ENCODE measurements at places on chromosomes 12 and 14.
A peak's percentile ranks its signal among the peaks of the same experiment; 100 is the strongest.

DNA sequence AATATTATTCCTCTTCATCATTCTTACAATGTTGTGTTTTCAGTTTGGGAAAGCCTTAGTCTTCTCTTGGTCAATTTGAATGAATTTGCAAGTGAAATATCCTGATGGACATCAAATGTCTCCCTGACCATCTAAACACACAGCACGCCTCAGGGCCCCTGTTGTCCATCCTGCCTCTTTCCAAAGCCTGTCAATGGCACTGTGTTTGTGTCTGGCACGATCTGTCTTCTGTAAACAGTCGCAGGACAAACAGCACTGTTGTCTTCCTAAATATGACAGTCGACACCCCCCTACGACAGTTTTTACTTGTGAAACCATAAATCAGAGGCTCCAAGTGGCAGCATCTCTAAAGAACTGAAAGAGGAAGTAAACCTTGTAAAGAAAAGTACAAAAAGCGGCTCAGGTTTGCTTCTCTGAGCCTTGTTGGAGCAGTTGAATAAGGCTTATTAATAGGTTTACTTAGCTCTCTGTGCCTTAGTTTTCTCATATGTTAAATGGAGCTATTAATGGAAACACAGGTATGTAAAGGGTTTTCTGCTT, 285.8 kb downstream of the NRXN3 start:
- DNase-seq = no peak

- DNase-seq = no peak
These were observed 67.7 kb upstream of the ZDHHC17 start for GRCh38 chr12:76696186-76696585.

DNA sequence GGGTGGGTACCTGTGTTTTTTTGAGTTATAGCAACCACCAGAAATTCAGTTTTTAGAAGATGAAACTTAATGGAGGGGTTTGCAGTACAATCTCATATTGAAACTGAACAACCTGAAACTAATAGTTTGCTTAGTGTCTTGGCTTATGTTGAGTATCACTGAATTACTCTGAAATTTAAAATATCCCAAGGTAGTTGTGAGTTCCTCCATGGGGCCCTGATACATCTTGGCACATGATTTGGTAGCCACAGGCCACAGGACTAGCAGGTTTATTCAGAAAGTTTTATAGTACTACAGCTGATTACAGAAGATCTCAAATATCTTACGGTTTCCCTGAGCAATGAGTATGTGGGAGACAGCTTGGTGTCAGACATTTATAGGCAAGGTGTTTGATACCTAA, 10.4 kb downstream of the PTGES3 start:
- DNase-seq = no peak

GRCh38 chr12:18752947-18753346, 15.0 kb downstream of the CAPZA3 start:
- DNase-seq = no peak

DNA sequence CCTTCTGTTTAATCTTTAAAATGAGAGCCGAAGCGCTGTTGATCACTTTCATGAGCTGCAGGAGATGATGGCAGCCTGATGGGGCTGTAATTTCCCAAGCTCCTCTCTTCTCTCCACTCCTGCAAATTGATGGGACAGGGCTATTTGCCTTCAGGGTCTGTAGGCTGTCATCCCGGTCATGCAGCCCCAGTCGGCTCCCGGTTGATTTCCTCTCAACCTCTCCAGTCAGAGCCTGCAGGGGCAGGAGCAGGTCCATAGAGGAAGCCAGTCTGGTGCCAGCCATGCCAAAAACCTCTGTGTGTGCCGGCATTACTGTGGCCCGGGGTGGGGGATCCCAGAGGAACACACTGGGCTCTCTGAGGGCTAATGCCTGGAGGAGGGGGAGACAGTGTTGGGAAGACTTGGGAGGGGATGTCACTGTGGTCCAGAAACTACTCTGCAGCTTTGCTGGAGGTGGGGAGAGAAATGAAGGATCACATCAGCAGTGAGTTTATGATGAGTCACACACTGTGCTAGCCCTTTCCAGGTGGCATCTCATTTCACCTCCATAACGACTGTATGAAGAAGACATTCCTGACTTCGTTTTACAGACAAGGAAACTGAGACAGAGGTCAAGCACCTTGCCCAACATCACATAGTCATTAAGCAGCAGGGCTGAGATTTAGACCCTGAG, 46.5 kb upstream of the PRIMA1 start:
- no peak for DNase-seq

GRCh38 chr12:123713398-123713797, 1.2 kb downstream of the ATP6V0A2 start:
- DNase-seq = no peak

GRCh38 chr14:59538936-59539335, 37.7 kb downstream of the CCDC175 start:
- no peak for DNase-seq

DNA sequence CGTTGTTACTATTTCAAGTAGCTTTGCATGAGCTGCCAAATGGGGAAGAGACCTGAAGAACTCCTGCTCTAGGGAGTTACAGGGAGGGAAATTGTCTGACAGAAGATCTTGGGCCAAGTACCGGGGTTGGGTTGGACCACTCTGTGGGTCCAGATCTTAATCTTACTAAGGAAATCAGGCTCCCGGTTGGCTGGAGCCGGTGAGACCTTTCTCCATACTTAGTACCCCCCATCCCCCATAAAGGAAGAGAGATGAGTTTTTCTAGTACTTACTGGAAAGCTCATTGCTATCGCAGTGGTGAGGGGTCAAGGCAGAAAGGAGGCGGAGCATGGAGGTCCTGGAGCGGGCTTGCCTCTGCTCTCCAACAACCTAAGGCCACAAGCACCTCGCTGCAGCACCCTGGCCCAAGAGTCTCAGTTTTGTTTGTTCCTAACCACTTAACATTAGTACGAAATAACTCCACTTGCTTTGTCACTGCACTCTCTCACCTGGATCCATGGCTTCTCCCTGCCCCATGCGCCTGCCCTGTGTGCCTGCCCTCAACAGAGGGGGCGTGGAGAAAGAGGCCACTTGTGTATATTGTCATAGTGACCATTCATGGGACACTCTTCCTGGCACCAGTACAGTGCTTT, 6.8 kb upstream of the UNC119B start:
- no peak for DNase-seq

GRCh38 chr12:15494329-15495046, 172.2 kb downstream of the PTPRO start:
- DNase-seq = no peak

DNA sequence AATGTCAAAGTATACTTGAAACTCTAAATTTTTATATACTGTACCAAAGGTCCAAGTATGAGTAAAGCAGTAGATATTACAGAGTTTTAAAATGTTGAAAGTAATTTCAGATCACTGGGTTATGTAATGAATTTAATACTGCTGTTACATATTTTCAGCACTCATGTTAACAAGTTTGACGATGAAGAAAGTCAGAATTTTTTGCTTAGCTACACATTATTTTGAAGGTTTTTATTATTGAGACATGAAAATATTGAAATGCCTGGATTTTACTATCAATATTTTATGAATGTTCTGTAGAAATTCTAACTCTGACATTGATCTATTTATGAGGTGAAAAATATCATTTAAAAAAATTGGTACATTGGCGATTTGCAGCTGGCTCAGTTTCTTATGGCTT, 1030.3 kb downstream of the FSCB start:
- no peak for DNase-seq

DNA sequence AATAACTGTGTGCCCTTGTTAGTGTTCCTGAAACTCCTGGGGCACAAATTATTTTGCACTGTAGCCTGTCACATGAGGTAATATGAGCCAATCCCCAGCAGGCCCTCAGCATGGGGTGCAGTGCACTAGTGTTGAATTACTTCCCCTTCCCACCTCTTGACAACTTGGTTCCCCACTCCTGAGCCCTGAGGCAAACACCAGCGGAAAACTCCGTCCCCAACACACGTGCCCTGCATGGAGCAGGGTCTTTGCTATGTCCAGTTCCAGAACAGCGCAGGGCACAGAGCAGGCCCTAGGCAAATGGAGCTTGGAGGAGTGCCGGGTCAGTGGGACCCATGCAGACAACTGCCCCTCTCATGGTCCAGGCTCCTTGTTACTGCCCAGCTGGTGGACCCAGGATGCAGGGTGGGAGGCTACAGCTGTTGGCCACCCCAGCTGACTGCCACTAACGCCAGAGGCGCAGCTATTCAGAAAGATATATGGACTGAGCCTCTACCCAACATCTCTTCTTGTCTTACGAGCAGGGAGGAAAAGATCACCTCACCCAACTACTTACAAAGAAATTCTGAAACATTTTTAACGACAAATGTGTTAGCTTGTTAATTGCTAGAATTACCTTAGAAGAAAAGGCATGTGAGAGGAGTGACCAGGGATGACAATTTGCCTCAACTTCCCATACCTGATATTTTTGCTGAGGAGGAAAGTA, 71.6 kb downstream of the NT5DC3 start:
- DNase-seq = no peak

- DNase-seq = no peak
These were observed 255.9 kb upstream of the KITLG start for GRCh38 chr12:88836156-88836555.

GRCh38 chr12:130162745-130163460, 639 bp downstream of the FZD10 start:
- no peak for DNase-seq

- DNase-seq = no peak
These were observed 334.4 kb upstream of the ATP2B1 start for GRCh38 chr12:90042920-90043641.

- no peak for DNase-seq
These were observed 47.1 kb downstream of the SERPINA3 start for GRCh38 chr14:94659256-94659655.

- DNase-seq = no peak
These were observed 102.1 kb downstream of the MYRFL start for GRCh38 chr12:69927164-69927563.

DNA sequence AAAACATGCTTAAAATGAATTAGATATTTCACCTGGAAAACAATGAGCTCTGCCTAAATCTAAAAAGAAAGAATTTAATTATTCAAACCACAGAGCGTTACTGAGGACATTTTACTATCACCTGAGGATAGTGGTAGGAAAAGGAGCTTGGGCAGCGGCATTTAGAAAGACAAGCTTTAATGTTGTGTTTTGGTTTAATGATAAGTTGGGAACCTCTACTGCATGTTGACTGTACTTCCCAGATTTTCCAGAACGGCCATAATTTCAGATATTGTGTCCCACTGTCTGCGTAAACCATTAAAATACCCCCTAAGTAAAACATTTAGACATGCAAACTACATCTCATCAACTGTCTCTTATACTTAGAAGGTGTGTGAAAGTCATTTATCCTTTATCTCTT, 55.4 kb downstream of the CPM start:
- no peak for DNase-seq

GRCh38 chr12:24268663-24269186, 319.3 kb upstream of the SOX5 start:
- no peak for DNase-seq

- no peak for DNase-seq
These were observed 43.3 kb downstream of the AEBP2 start for GRCh38 chr12:19482551-19483109.

DNA sequence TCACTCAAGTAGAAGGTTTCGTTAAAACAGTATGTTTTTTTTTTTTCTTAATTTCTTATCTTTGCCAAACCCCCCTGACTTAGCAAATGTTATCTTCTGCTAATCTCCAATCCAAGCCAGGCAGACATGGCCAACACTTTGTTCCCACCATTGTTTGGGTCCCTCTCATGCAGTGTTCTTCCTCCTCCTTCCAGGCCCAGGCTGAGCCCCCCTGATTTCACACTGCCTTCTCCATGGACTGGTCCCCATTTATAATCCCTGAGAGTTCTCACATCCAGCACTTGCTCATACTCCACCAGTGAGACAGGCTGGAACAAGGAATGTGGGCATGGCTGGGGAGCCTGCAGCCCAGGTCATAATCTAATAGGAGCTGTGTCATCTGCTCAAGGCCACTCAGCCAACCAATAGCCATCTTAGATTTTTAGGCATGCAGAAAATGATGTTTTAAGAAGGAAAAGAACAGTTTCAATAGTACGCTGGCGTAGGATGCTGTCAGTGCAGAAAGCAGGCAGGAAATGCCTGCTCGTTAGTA, 238.4 kb upstream of the CCDC196 start:
- DNase-seq = no peak

GRCh38 chr14:75578102-75578785, at the start of gene FLVCR2:
Gene FLVCR2, plus strand, starts transcription at chr14:75578620. Its CDS starts 353 bp downstream, at chr14:75578973.
- DNase-seq = peak; percentile 10

DNA sequence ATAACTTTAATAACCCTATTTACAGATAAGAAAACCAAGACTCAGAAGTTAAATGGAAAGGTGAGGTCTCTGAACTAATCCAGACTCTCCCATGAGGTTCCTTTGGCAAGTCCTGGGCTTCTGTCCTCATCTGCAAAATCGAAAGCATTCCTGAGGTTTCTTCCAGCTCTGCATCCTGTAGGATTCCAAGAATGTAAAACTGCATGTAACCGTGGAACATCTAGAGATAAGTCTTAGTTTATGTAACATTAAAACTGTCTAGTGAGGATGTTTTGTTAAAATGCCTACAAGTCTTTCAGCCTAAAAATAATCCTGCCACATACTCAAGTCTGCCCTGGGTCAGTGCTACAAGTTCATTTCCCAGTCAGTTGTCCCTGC, 7.3 kb upstream of the ITFG2 start:
- no peak for DNase-seq

GRCh38 chr12:115895247-115895646, 382.2 kb downstream of the MED13L start:
- DNase-seq = no peak

DNA sequence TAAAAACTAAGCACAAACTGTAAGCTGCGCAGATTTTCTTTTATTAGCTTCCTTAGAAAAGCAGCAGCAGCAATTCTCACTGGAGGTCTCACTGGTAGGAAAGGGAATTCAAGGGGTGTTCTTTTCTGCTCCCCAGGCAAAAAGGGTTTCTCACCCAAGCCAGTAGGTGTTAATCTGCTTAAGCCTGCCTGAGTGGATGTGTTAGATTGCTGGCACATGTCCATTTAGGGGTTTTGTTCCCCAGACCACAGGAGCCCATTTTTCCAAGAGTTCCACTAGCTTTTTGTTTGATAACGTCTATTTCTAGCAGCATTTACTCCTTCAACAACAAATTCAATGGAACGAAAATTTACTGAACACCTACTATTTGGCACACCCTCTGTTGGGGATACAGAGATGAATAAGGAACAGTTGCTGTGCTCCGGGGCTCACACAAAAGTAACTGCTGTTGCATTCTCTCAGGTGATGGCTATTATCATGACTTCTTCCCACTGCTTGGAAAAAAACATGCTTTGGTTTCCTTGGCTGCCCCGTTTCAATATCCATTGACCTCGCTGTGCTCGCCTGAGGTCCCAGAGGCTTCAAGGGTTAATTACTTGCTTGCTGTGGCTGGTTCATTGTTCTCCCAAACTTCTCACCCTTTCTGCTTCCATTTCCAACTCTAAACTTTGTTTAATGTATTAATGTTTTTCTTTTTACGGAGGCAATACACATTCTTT, 31.1 kb upstream of the RIC8B start:
- no peak for DNase-seq

GRCh38 chr14:77025744-77026165, 2.8 kb downstream of the IRF2BPL start:
- DNase-seq = no peak

- DNase-seq = no peak
These were observed 16.7 kb downstream of the PPP1CC start for GRCh38 chr12:110726028-110726427.
